ENCODE measurements at places on chromosomes 3 and 15.
A peak's percentile ranks its signal among the peaks of the same experiment; 100 is the strongest.

DNA sequence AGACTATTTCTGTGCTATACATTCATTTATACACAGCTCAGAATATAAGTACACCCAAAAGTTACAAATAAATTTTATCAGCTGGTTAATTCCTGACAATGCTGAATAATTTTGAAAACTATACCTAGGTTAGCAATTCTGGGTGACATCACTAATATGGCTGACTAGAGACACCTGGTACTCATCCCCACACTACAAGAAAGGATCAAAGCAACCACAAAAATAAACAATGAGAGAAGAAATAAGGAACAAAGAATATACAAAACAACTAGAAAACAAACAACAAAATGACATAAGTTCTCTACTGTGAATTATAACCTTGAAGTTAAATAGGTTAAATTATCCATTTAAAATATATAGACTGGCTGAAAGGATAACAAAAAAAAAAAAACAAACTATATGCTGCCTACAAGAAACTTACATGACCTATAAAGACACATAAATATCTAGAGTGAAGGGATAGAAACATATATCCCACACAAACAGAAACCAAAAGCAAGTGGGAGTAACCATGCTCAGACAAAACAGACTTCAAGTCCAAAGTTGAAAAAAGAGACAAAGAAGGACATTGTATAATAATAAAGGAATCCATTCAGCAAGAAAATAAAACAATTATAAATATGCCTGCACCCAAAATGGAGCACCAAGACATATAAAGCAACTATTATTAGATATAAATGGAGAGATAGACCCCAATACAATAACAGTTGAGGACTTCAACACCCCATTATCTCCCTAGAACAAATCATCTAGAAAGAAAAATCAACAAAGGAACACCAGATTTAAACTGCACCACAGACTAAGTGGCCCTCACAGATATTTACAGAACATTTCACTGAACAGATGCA is 57.8 kb downstream of the IMPG2 start:
- DNase-seq, result no peak

GRCh38 chr15:73950831-73951561 is 24.7 kb downstream of the LOXL1 start:
- peak; percentile 29 for DNase-seq

- DNase-seq, result no peak
Observed at GRCh38 chr3:87837076-87837475, 221.7 kb downstream of the CGGBP1 start.

DNA sequence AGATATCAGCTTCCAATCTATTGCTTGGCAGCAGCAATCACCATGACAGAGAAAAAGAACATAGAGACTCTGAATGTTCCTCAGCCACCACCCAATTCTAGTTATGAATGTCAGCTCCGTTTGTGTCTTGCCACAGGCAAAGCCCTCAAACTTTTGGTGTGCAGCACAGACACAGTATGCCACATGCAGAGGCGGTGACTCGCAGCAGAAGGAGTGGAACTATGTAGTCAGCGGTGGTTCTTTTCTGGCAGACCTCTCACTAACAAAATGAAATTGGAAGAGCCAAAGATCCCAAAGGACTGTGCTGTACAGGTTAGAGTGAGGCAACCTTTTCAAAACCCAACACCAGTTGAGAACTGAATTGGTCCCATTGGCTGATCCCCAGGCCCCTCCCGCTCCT is 220.9 kb downstream of the SLC9A9 start:
- DNase-seq, result no peak

DNA sequence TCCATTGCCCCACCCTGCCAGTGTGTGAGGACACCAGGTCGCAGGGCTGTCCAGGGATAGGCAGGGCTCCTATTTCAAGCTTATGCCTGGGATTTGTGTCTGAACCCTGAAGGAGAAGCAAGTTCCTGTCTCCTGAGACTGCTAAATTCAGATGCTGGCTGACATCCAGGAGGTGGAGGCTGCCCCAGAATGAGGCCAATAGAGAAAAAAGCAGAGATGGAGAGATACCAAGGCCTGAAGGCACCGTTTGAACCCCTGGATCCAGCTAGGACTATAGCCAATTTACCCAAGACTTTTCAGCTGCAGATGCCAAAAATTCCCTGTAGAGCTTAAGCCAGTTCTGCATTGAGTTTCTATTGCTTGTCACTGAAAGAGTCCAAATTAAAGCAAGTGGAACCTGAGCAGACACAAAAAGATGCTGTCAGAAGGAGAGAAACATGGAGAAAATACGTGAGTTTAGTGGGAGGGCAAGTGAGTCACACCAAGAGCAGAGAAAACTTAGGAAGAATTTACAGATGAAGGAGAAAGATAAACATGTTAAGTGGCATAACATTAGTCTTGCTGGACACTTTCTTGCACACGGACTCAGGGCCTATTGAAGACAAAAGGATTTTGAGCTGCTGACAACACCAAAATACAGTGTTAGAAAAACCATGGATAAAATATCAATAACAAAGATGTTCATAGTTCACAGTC is 148.6 kb downstream of the CNTN3 start:
- DNase-seq, result no peak

GRCh38 chr15:31254431-31255175 is 72.0 kb upstream of the KLF13 start:
- no peak for DNase-seq

DNA sequence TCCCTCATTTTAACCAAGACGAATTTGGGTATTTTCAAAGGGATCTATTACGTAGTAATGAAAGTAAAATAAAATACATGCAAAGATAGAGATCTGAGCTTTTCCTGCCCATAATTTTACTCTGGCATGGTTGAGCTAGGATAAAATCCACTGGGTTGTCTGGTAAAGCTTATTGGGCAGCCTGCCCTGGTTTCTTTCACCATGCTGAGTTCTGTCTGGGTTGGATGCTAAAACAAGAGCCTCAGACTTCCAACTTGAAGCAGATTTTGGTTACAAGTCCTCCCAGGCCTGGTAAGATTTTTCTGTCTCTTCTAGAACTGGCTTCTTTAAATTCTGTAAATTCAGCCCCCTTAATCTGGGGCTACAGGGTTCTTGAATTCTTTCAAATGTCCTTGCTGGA is 86.8 kb downstream of the SAMMSON start:
- no peak for DNase-seq

GRCh38 chr15:85504749-85505676 is 124.6 kb downstream of the AKAP13 start:
- DNase-seq, result peak; percentile 49

DNA sequence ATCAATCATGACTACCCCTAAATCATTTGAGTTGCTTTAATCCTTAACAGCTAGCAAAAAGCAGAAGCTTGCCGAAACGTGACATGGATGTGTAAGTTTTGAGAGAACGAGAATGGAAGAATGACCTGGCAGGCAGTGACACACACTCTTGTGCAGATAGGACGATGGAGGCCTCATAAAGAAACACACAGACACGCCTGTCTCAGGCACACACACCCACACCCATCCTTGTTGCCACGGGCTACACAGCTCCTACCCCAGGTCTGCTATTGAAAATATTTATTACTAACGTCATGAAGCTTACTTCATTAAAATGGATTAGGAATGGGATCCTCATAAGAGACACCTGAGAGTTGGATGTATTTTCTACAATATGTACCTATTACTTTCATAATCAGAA is 8.5 kb downstream of the MYO5C start:
- DNase-seq, result no peak

DNA sequence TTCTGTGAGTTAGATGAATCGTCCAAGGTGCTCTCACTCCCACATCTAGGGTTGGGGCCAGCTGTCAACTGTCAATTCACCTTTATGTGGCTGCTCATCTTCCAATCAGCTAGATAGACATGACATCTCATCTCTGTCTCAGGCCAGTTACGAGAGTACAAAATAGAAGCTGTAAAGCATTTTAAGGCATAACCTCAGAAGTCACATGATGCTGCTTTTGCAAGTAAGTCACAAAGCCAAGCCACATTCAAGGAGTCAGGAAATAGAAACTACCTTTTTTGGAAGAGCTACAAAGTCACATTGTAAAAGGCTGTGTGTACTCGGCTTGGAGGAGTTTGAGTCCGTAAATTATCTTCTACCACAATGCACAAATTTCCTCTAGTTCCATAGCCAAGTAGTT is 5.1 kb upstream of the CCR1 start:
- no peak for DNase-seq

DNA sequence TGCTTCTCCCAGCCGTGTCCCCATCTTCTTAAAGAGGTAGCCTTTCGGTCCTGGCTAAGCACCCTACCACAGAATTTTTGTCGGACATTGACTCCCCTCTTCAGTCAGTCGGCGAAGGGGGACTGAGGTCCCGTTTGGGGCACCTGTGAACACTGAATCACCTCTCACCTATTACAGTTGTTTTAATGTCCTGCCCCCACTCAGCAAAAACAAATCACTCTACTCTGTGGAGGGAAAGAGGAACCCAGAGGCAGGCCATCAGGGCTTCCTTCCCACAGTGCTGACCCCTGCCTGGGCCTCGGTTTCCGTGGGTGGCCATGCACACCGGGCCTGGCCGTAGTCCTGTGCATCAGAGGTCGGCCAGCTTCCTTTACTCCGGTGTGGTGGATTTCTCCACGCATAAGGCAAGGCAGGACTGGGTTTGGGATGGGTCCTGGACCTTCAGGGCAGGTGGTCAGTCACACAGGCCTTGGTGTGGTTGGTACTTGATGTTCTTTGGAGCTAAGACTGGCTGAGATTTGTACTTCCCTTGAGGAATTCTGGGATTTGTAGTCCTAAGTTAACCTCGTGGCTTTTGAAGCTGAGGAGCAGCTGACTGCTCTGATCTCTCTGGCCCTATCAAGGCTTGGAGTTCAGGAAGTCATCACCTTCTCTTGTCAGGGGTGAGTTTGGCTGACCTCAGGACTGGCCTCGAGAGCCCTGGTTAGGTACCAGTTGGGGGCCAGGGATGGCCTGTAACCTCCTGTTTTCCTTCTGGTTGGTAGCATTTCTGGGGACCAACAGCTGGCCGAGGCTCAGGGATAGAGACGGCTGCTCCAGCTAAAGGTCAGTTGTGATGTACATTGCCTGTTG is 627 bp upstream of the FAM131A start:
- peak; percentile 40 for DNase-seq

DNA sequence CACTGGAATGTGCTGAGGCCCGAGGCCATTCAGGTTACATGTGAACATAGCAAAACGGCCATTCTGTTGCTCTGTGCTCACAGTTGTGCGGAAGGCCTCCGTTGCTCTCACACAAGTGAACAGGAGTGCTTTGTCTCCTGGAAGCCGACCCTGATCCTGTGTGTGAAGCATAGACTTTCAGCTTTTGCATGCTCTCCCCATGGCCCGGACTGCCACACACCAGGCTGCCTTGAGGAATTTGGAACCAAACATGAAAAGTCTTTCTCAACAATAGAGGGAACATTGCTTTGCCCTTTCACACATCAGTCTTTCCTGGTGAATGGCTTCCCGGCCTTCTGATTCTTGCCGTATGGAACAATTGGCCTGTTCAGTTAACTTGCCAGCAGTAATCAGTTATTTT is 154.8 kb upstream of the LRIG1 start:
- DNase-seq, result no peak

DNA sequence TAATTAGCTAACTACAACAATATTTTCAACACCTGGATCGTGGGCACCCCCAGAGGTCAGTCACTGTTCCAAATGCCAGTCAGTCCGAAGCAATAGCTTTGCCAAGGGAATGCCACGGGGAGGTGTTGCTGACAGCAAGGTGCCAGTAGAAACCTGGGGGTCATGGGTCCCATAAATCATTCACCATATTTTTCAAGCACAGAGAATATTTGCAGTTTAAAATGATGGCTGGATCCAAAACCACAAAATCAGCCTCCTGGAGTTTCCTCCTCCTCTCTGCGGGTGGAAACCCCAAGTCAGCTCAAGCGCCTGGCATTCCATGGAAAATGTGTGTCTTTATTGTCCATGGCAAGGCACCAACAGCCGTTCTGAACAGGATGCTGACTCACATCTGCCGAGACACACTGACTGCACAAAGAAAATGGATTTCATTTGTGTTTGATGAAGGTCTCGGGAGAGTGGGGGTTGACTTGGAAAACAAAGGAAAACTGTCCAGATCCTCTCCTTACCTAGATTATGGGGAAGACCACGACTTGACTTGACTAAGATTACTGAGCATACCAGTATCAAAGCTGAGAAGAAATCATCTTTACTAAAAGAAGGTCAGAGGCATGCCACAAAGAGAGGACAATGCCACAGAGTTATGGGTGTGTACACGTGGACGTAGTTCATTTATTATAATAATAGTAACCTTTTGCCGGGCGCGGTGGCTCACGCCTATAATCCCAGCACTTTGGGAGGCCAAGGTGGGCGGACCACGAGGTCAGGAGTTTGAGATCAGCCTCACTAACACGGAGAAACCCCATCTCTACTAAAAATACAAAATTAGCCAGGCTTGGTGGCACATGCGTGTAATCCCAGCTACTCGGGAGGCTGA is 26.4 kb downstream of the ANXA2 start:
- no peak for DNase-seq

GRCh38 chr3:134445095-134445494 is 40.7 kb downstream of the ANAPC13 start:
- DNase-seq, result no peak

Data from hematopoietic multipotent progenitor cell treated with erythropoietin and hydrocortisone succinate and interleukin-3 and kit ligand, for 15 days (in vitro differentiated cells).